Activated CD4-positive, alpha-beta T cell treated with anti-CD3 and anti-CD28 coated beads for 36 hours (primary cell): ENCODE measurements at places on chromosomes 4 and X. TPM values are rescaled to one million over a fixed set of nuclear protein-coding genes. Genes with fewer than 3 reads are reported as not detected.

- DNase-seq, result no peak
Observed at GRCh38 chr4:90855111-90855510, 727.9 kb downstream of the CCSER1 start.

DNA sequence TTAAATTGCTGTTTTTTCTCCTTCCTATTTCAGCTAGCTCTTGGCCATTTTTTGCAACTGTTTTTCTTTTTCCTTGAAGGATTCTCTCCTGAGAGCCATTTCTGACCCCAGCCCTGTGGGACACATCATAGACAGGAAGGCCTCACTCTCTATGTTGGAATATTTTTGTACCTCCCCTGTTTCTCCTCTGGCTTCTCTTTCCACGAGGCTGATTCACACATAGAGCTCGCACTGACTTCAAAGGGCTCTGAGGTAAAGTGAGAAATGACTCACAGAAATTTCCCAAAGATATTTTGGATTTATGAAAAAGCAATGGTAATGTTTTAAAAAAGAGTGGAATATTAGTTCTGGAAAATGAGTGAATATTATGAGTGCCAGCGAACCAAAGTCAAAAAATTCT is 181.7 kb upstream of the IGFBP7 start:
- no peak for DNase-seq

DNA sequence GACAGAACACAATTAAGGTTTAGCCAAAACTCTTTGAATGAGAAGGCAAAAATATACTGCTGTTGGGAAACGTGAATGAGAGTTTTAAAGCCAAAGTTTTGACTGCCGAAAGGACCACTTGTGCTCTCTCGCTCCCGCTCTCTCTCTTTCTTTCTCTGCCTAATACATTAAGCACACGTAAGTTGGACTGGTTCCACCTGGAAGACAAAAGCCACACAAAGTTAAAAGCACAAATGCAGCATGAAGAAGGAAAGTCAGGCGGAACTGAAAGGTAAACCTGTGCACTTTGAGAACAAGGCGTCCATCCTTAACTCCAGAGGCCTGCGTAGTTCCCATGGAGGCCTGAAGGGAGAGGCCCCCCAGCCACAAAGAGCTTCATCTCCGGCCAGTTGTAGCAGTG is 1.9 kb downstream of the DCAF12L2 start:
- DNase-seq, result no peak

DNA sequence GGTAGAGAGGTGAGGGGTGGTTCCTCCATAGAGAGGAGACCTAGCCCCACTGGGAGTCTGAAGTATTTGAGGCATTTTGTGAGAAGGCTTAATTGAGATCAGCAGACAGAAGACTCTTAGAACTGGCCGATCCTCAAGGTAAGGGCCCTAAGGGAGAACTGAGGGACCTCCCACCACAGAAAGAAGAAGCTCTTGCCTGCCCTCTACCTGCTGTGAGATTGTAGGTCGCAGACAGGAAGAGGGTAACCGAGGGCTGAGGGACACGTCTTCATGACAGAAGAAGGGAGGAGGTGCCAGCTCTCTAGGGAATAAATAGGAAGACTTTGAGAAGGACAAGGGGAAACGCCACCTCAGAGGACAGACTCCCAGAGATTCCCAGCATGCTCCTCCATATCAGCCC is 24.1 kb upstream of the MAGEC1 start:
- no peak for DNase-seq

GRCh38 chrX:66012094-66012534 is 27.8 kb downstream of the VSIG4 start:
- no peak for DNase-seq

TMEM144 gene
- 0.21 TPM for total RNA-seq
